ENCODE measurements at places on chromosomes 11 and 22.

DNA sequence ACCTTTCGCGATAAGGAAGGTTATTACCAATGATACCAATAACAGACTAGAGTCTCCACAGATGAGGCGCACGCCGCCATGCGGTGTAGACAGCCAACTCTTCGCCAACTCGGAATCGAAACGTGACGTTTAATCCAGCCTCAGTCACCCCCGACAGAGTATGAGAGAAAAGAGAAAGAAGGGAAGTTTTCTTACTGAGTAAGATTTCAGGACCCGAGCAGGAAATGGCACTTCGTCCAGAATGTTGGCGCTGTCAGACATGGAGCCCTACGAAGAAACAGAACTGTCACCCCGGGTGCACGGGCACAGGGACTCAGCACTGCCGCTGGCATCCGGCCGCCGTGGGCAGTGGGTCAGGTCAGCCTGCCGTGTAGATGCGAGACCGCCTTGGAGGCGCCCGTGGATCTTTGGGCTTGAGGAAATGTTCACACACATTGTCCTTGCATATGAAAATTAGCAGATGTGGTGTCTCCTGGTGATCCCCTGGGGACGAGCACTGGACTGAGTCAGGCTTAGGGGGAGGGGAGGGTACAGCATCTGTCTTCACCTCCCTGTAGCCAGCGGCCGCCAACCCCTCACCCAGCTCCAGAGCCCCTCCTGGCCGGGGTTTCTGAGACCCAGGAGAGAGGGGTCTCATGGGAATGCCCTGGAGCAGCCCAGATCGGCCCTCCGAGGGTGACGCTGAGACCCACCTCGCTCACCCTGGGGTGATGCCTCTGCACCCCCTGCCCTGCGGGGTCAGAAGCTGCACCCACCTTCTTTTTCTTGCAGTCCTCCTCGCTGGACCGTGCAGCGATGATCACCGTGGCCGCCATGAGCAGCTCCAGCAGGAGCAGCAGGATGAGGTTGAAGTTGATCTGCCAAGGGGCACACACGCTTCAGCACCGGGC is 8.3 kb downstream of the MLC1 start:
- no peak for DNase-seq

DNA sequence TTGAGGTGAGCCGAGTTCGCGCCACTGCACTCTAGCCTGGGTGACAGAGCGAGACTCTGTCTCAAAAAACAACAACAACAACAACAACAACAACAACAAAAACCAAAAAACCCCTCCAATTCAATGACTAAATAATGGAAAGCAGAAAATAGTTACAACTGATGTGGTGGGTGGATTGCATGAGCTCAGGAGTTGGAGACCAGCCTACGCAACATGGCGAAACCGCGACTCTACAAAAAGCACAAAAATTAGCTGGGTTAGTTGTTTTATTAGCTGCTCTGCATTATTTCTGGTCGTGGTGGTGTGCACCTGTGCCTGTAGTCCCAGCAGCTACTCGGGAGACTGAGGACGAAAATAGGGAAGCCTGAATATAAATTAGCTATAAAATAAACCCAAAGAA is 2.6 kb upstream of the PATL1 start:
- no peak for DNase-seq

GRCh38 chr11:61854966-61855714 is 27.0 kb downstream of the FADS2 start:
- DNase-seq = no peak

- no peak for DNase-seq
Observed at GRCh38 chr22:30453731-30454510, 17.9 kb downstream of the SEC14L3 start.

DNA sequence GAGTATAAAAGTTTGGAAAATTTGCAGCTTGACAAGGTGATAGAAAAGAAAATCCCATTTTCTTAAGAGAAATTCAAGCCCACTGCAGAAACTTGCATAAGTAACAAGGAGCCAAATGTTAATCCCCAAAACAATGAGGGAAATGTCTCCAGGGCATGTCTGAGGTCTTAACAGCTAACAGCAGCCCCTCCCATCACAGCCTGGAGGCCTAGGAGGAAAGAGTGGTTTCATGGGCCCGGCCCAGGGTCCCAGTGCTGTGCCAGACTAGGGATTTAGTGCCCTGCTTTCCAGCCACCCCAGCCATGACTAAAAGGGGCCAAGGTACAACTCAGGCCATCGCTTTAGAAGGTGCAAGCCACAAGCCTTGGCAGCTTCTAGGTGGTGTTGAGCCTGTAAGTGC is 123.7 kb upstream of the TRPC6 start:
- DNase-seq = no peak

DNA sequence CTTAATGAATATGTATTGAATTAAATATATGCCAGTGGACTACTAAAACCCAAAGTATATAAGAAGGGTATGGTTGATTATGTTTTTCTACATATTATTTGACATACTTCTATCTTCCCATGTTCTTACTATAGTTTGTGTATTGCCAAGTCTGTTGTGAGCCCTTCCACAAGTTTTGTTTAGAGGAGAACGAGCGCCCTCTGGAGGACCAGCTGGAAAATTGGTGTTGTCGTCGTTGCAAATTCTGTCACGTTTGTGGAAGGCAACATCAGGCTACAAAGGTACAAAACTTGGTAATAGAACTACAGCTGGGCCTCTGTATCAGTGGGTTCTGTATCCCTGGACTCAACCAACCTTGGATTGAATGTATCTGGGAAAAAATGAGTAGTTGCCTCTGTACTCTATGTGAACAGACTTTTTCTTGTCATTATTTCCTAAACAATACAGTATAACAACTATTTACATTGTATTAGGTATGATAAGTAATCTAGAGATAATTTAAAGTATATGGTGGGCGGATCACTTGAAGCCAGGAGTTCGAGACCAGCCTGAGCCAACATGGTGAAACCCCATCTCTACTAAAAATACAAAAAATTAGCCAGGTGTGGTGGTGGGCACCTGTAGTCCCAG is 38.7 kb upstream of the TTC36 start:
- peak; percentile 9 for DNase-seq

DNA sequence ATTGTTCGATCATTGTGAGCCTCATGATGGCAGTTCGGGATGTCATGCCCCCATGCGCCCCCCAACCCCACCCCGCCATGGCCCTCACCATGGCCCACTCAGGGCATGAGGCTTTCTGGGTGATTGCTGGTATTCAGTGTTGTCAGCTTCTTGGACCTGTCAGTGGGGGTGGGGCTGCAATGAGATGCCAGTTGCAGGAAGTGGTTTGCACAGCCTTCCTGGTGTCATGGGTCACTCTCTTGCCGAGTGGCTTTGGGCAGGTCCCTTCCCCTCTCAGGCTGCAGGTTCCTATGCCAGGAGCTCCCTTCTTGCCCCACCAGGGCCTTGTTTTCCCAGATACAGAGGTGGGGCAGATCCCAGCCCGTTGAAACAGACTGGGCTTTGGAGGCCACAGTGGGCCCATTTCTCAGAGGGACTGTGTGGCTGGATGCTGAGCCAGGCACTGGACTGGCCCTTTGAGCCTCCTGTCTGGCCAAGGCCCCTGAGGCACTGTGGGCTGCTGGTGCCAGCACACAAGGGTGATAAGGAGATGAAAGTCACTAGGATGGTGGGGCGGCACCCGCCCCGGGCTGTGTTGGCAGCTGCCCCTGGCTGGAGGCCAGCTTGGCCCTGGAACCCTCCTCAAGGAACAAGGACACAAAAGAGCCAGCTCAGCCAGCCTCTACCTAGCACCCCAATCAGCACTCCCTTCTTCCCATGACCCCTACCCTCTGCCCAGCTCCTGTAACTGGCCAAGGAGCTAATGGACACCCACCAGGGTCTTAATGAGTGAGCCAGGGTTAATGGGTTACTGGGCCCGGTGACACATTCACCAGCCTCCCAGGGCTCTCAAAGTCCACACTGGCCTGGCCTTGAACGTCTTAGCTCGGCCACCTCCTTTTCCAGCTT is 1.5 kb upstream of the GGT1 start:
- DNase-seq = no peak

DNA sequence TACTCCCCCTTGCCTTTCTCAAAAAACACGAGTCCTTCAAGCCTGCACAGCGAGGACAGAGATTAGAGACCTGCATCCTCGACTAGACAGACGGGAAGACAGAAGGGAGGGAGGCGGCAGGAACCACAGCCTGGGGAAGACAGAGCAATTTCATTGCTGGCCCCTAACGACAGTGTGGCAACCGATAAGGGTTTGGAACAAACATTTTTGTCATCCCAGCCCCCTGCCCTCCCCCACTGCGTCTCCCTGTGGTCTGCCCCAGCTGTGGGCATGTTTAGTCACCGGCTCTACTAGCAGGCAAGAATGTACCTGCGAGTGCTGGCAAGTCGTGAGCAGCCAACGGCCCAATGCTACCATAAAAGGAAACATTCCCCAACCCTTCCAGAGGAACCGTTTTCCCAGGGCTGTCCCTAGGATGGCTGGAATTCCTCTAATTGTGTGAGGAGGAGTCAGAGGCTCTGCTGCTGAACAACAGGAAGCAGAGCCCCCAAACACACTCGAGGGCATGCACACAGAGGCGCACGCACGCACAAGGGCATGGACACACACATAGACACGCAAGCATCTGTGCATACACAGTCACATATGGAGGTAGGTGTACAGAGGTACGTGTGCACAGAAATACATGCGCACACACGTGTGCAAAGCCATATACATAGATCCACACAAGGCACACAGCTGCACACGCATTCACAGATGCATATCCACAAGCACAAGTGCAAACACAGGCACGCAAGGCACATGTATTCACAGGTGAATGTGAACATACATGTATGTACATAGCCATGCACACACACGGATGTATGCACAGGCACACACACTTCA is 58.3 kb downstream of the MYH9 start:
- DNase-seq = peak; percentile 97

GRCh38 chr11:128884703-128885338 is 6.3 kb upstream of the KCNJ5 start:
- no peak for DNase-seq

GRCh38 chr11:25943777-25944661 is 387.9 kb upstream of the ANO3 start:
- DNase-seq = no peak

DNA sequence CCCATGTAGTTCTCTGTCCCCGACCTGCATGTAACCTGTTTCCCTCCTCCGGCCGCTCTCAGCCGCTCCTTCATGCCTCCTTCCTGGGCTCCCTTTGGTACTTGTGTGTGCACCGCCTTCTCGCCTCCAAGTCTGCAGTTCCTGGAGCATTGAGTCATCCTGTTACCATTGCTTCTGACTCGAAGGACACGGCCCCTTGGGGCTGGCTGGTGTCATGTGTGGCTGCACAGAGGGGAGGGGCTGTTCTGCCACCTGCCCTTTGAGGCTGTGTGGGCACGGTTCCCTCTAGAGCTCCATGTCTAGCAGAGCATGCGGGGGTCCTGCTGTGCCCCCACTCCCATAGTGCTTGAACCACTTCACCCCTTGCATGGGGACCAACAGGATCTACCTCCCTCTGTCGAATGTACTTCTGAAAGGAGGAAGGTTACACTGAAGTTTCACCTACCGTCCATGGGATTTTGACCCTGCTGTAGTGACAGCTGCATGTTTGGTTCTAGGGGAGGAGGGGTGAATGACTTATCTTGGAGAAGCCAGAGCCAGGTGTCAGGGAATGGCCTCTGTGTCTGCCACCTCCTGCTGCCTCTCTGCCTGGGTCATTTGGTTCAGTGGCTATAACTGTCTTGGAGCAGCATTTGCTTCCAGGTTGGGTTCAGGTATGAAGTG is 39.6 kb downstream of the BCR start:
- no peak for DNase-seq

GRCh38 chr22:31367426-31367825 is 21.3 kb upstream of the PATZ1 start:
- no peak for DNase-seq

DNA sequence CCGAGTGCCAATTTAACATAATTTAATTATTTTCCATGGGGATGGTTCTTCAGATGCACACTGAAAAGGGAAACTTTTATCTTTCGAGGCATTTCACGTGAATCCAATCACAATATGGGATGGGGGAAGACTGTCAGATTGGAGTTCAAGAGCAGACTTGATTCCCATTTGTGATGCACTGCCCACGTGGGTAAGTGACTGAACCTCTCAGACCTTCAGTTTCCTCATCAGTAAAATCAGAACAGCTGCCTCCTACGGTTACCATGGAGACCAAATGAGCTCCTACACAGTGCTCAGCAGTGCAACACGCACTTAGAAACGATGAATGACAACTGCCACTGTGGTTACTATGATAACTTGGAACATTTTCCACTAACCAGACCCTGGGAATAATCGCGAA is 21.7 kb downstream of the KIAA0930 start:
- DNase-seq = no peak

- no peak for DNase-seq
Observed at GRCh38 chr11:66835768-66836405, 7.4 kb upstream of the RCE1 start.

DNA sequence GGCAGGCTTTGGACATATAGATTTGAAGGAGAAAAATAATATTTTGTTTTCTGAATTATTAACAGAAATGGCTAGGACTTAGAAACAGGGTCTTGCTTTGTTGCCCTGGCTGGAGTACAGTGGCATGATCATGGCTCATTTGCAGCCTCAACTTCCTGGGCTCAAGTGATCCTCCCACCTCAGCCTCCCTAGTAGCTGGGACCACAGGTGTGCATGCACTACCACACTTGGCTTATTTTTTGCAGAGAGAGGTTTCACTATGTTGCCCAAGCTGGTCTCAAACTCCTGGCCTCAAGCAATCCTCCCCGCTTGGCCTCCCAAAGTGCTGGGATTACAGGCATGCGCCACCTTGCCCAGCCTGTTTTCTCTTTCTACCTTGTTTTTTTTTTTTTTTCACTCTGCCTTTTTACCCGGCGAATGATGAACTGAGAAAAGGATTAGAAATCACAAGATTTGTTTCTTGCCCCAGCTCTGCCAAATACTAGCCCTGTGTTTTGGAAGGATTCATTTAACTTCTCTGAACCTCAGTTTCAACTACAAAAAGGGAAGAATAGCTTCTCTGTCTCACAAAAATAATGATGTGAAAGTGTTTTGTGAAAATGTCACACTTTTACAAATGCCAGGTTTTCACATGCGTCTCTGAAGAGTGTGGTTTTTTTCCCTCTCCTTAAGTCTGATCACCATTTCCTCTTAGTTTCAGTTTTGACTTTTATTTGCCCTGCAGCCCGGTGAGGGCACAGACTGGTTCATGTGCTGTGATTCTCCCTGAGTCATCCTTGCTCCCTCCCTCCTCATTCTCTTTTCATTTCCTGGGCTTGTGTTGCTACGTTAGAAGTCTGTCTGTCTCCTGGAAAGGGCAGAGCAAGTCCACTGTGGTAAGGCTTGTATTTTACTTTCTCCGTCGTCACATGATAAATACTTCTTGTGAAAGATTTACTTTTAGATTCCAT is 67.7 kb downstream of the BCL2L13 start:
- DNase-seq = peak; percentile 36

- DNase-seq = peak; percentile 48
Observed at GRCh38 chr11:19079643-19080440, 19.3 kb upstream of the MRGPRX2 start.
